Left ventricle myocardium inferior (tissue), 1 donor: ENCODE measurements at places on chromosomes 6 and 20.

- DNase-seq, result peak; percentile 28
These were observed 19.2 kb downstream of the PRND start for GRCh38 chr20:4740774-4741431.

DNA sequence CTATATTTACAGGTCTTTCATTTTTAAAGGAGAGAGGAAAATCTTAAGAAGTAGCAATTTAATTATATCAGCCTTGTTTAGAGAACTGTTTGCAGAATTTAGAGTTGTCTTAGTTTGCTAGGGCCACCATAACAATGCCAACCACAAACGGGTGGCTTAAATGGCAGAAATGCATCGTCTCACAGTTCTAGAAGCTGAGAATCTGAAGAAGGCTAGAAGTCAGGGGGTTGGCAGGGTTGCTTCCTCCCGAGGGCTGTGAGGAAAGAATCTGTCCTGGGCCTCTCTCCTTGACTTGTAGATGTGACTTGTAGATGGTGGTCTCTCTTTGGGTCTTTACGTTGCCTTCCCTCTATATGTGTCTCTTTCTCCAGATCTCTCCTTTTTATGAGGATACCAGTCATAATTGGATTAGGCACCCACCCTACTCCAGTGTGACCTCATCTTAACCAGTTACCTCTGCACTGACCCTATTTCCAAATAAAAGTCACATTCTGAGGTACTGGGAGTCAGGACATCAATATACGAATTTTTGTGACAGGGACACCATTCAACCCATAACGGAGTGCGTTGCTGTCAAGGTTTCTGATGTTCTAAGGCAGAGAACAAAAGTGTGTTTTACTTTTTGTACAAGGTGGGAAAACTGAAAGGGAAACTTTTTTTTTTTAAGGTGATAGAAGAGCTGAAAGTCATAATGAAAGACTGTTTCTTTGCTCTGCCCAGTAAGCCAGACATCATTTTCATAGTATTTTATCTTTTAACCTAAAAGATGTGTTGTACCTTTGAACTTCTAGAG lies 84.4 kb downstream of the SAMD3 start:
- DNase-seq, result no peak

DNA sequence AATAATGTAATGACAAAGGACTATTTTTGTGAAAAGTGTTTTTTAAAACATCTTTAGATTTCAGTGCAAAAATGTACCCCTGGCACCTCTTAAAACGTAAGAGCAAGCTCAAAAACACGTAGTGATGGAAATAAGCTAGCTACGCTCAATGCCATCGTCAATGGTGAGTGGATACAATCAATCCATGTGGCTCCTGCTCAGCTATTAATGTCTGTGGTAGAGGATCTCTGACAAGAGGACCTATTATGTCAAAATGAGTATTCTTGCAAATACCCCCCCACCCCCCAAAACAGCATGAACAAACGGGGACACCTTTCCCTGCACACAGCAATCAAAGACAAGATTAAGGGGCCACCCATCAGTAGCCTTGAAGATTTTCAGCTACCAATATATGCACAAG lies 65.1 kb upstream of the PTGIS start:
- no peak for DNase-seq

DNA sequence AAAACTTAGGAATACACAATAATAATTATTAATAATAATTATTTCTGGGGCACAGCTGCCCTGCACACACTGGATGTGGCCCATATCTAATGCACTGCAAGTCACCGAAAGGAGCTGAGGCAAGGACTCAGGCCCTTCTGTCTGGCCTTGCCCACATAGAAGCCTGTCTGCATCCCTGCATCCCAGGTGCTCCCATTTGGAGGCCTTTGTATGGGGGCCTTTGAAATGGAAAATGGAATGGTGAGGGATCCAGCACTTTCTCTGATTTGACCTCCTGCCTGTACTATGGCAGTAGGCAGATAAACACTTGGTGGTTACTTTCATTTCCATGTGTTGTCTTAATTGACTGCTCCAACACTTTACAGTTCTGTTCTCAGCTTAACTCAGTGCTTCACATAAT lies 75.7 kb upstream of the PTCHD4 start:
- no peak for DNase-seq

DNA sequence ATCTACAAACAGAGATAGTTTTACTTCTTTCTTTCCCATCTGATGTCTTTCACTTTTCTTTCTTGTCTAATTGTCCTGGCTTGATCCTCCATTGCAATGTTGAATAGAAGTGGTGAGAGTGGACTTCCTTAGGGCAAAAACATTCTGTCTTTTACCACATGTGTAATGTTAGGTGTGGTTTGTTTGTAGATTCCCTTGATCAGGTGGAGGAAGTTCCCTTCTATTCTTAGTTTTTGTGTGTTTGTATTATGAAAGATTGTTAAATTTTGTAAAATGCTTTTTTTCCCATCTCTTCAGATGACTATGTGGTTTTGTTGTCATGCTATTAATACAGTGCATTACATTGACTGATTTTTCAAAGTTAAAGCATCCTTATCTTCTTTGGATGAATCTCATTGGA lies 41.6 kb upstream of the DUSP22 start:
- no peak for DNase-seq

DNA sequence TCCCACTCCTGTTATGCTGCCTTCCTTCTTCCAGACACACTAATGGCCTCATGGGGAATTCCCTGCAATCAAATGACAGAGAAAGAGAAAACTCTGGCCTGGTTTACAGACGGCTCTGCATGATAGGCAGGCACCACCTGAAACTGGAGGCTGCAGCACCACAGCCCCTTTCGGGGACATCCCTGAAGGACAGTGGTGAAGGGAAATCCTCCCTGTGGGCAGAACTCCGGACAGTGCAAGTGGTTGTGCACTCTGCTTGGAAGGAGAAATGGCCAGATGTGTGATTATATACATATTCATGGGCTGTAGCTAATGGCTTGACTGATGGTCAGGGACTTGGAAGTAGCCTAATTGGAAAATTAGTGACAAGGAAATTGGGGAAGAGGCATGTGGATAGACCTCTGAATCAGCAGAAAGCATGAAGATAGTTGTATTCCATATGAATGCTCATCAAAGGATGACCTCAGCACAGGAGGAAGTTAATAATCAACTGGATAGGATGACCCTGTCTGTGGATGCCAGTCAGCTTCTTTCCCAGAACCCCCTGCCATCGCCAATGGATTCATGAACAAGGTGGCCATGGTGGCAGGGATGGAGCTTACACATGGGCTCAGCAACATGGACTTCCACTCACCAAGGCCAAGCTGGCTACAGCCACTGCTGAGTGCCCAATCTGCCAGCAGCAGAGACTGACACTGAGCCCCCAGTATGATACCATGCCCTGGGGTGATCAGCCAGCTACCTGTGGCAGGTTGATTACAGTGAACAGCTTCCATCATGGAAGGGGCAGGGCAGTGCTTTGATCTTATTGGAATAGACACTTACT lies 44.5 kb upstream of the VSX1 start:
- no peak for DNase-seq
